ENCODE measurements at places on chromosomes 3 and 15. TPM values are rescaled to one million over a fixed set of nuclear protein-coding genes. Genes with fewer than 3 reads are reported as not detected.
A peak's percentile ranks its signal among the peaks of the same experiment; 100 is the strongest.

DNA sequence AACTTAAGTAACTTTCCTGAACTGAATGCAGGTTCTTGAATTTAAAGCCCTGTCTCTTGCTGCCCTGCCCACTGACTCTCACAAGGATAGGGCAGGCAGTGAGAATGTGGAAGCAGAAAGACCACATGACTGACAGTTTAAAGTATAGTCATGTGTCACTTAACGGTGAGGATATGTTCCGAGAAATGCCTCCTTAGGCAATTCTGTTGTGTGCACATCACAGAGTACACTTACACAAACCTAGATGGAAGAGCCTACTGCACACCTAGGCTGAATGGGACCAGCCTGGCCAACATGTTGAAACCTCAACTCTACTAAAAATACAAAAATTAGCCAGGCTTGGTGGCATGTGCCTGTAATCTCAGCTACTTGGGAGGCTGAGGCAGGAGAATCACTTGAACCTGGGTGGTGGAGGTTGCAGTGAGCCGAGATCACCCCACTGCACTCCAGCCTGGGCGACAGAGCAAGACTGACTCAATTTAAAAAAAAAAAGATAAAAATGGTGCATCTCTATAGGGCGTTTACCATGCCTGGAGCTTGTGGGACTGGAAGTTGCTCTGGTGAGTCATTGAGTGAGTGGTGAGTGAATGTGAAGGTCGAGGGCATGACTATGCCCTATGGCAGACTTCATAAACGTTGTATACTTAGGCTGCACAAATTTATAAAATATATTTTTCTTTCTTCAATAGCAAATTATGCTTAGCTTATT lies 18.9 kb upstream of the COPG1 start:
- DNase-seq = no peak

DNA sequence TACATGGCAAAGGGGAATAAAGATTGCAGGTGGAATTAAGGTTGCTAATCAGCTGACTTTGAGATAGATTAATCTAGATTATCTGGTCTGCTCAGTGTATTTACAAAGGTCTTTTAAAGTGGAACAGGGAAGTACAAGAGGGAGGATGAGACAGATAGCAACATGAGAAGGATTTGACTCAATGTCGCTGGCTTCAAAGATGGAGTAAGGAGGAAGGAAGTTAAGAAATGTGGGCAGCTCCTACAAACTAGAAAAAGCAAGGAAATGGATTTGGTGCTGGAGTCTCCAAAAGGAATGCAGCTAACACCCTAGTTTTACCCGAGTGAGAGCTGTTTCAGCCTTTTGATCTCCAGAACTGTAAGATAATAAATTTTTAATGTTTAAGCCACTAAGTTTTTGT lies 180.7 kb upstream of the TTC14 start:
- no peak for DNase-seq

DNA sequence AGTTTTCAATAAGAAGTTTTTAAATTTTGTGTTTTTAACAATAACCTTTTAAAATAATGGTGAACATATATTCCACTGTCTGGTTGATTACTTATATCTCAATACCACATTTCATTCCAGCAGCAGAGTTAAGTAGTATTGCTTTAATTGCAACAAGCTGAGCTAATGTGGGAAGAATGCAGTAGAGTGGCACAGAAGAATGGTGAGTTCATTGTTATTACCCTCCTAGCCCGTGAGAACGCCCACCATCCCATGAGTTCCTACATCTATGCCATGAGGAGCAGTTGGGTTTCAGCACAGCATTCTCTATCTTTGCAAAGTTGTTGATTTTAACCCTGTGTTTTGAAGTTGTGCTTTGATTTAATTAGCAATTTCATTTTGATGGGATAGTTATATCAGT lies 17.8 kb upstream of the NR2E3 start:
- no peak for DNase-seq

GRCh38 chr15:42182961-42183360 lies 25.1 kb downstream of the VPS39 start:
- no peak for DNase-seq

GRCh38 chr15:48553559-48553958 lies 92.0 kb downstream of the FBN1 start:
- DNase-seq = no peak

DNA sequence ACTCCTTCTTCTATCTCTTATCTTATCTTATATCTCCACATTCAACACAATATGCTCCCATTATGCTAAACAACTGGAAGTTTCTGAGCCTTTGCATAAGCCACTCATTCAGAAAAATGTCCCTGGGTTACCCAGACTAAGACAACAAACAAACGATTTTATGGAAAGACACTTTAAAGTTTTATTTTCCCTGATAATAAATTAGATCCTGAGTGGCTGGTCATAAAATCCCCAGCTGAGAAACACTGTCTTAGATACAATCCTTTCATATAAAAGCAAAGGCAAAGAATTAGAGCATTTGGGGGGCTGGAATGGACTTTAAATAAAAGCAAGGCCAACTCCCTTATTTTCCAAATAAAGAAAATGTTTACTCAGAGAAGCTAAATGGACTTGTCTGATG lies 322.3 kb downstream of the GBE1 start:
- DNase-seq = no peak

NCEH1 gene
- total RNA-seq = 6.6 TPM

DNA sequence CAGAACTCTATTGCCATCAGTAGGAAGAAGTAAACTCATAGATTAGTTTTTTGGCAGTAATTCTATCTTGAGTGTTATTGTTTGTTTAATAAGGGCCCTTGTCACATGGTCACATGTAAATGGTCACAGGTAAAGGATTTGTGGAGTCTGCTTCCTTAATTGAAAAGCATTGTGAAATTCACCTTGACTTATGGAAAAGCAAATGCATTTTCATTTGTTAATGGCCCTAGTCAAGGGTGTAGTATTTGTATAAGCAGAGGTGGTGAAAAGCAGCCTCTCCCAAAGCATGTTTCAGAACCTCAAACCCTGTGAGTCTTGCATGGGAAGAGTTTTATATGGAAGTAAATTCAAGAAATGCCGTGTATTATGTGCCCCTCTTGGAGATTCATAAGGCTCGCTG lies 197.5 kb upstream of the NR2E3 start:
- no peak for DNase-seq

STRA6 gene
- total RNA-seq = 9.2 TPM

- no peak for DNase-seq
These were observed 730 bp downstream of the SPRED1 start for GRCh38 chr15:38253351-38253781.

- DNase-seq = no peak
These were observed 355.0 kb downstream of the ERC2 start for GRCh38 chr3:56113231-56113630.

DNA sequence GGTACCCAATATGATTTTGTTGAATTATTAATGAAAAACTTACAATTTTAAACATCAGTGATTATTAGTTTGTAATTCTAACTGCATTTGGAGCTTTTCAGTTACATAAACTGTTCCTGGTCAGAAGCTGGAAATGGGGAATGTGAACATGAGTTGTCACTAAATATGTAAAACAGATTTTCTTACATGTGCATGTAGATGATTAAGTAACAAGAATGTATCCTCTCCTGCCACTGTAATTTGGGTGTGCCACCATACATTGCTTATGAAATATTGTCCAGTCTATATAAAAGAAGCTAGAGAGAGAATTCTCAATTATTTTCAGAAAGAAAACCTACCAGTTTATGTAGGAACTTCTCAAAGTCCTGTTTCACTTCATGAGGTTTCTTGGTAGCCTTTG lies 91.6 kb upstream of the FGF7 start:
- DNase-seq = no peak

DNA sequence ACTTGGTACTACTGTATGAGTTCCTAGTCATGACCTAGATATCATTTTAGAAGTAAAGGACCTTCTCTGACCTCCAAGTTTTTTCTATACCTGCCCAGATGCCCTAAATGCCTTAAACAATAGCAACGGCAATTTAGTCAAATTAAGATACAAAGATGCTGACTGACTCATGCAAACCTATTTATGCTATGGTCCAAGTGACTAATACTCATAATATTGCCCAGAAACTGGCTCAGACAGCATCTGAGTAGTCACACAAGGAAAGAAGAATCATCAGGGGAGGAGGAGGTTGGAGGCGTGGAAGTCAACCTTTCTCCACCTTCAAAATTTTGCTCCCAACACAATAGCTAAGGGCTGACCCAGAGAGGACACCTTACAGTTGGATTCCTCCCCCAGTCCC lies 6.8 kb downstream of the FYCO1 start:
- DNase-seq = no peak

A4GNT gene
- not detected for total RNA-seq

DNA sequence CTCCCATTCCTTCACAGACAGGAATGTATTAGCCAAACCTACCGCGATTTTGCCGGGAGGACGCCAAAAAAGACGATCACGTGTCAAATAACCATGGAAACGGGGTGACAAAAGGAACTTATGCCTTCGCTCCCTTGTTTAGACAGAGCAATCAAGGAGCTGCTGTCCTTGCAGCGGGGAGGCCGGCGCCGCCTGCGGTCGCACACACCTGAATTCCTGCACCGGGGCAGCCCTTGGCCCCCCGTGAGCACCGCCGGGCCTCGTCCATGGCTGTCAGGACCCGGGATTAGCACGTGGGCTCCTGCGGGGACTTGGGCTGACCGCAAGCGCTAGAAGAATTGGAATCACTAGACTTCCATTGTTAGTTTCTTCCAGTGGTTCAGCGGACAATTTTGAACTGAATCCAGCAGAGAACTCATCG lies 193.1 kb downstream of the SHQ1 start:
- peak; percentile 7 for DNase-seq

RASL12 gene
- total RNA-seq = 0.69 TPM

GRCh38 chr3:98956008-98956407 lies 54.5 kb upstream of the DCBLD2 start:
- DNase-seq = no peak

All from endothelial cell (in vitro differentiated cells).